Astrocyte (in vitro differentiated cells and primary cell): ENCODE measurements at places on chromosomes 16 and 17. TPM values are rescaled to one million over a fixed set of nuclear protein-coding genes. Genes with fewer than 3 reads are reported as not detected.

QRICH2 gene
- 2.5 and 3.8 TPM in 2 replicates for total RNA-seq

DNA sequence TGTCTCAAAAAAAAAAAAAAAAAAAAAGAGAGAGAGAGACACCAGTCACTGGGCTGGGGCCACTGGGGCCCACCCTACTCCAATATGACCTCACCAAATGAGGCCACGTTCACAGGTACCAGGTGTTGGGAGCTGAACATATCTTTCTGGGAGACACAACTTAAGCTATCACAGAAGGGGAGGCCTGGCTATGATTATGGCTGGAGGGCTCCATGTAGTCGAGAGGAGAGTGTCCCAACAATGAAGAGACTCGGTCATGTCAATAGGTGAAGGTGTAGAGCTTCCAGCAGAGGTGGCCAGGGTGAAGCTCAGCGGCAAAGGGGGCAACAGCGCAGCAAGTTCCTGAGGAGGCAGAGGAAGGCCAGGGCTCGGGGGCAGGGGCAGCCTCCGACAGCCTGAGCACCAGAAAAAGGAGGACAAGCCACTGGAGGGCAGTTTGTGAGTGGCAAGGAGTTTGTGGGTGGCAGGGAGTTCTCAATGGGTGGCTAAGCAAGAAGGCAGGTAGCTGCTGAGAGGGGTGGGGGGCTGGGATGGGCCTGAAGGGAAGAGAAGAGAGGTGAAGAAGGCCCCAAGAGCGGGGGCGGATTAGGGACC is 28.0 kb downstream of the ABCC3 start:
- peaks cover 29% of the 10 kb centered on the region for H3K4me1 ChIP-seq
- no peaks in the 10 kb centered on the region for H3K36me3 ChIP-seq
- no peaks in the 10 kb centered on the region for H3K27me3 ChIP-seq
- no peak overlapping the region for H3K4me3 ChIP-seq

ARHGDIG gene
- 3.3 and 5.0 TPM in 2 replicates for total RNA-seq

GRCh38 chr16:15951852-15952251 is 2.4 kb downstream of the ABCC1 start:
- no peaks in the 10 kb centered on the region for H3K27me3 ChIP-seq
- H3K36me3 ChIP-seq, result no peaks in the 10 kb centered on the region
- H3K4me3 ChIP-seq, result no peak overlapping the region
- peaks cover 17% of the 10 kb centered on the region for H3K4me1 ChIP-seq

- H3K4me3 ChIP-seq, result no peak overlapping the region
- DNase-seq, result no peak
- no peak overlapping the region for H3K27ac ChIP-seq
- H3K4me1 ChIP-seq, result peaks cover 32% of the 10 kb centered on the region
- no peaks in the 10 kb centered on the region for H3K27me3 ChIP-seq
- peaks cover 2% of the 10 kb centered on the region for H3K36me3 ChIP-seq
Observed at GRCh38 chr17:15256689-15257088, 8.4 kb downstream of the PMP22 start.

GRCh38 chr16:75573955-75574354 is 7.8 kb downstream of the GABARAPL2 start:
- no peaks in the 10 kb centered on the region for H3K27me3 ChIP-seq
- no peak overlapping the region for H3K4me3 ChIP-seq
- H3K36me3 ChIP-seq, result peaks cover 60% of the 10 kb centered on the region
- DNase-seq, result no peak
- no peak overlapping the region for H3K27ac ChIP-seq

TBC1D28 gene
- not detected in 2 replicates for total RNA-seq

INCA1 gene
- total RNA-seq, result 0.82 and 1.7 TPM in 2 replicates

ICAM2 gene
- total RNA-seq, result not detected in 2 replicates

SOX8 gene
- total RNA-seq, result 0.70 and 0.98 TPM in 2 replicates

GRCh38 chr17:82440991-82441627 is 9.4 kb downstream of the CYBC1 start:
- no peak overlapping the region for H3K4me3 ChIP-seq
- DNase-seq, result no peak
- no peaks in the 10 kb centered on the region for H3K27me3 ChIP-seq
- H3K36me3 ChIP-seq, result no peaks in the 10 kb centered on the region

DNA sequence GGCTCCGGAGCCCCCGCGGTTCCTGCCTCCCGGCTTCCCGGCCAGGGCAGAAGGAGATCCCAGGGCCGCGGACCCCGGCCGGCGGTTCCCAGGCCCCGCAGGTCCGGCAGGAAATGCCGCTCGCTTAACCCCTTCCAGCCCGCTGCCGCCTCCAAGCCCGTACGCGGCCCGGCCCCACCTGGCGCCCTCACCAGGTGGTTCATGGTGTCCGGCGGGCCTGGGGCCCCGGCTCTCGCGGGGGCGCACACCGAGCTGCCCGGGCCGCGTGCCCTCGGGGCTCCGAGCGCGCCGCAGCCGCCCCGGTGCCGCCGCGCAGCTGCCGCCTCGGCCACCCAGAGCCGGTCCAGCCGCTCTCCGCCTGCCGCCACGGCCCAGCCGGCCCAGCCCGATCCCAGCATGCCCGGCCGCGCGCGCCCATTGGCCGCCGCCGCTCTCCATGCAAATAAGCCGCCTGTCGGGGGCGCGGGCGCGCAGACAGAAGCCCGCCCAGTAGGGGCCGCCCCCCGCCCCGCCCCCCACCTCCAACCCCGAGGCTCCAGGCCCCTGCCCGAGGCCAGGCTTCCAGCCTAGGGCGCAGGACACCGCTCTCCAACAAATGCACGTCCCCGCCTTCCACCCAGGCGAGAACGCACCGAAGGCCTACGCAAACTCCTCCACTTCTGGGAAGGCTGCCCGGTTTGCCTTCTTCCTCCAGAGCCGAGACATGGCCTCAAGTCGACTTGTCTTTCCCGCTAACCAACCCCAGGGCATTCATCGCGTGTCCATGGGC is at the start of gene BCAR1:
BCAR1 (minus strand) TSS at position 345 of the 769 bp plus-strand sequence; CDS start at position 203, 142 bp downstream.
- peak; percentile 90 for DNase-seq
- H3K27me3 ChIP-seq, result no peaks in the 10 kb centered on the region
- H3K4me3 ChIP-seq, result peak within 1 kb of the TSS; percentile 83
- H3K36me3 ChIP-seq, result no peaks in the 10 kb centered on the region

NLRC3 gene
- 0.17 and 0.23 TPM in 2 replicates for total RNA-seq

GRCh38 chr17:40450175-40450574 is 6.9 kb downstream of the IGFBP4 start:
- H3K4me1 ChIP-seq, result peaks cover 41% of the 10 kb centered on the region
- DNase-seq, result no peak
- no peak overlapping the region for H3K4me3 ChIP-seq
- no peak overlapping the region for H3K27ac ChIP-seq

SLC6A2 gene
- not detected in 2 replicates for total RNA-seq

- no peaks in the 10 kb centered on the region for H3K4me1 ChIP-seq
- no peak overlapping the region for H3K4me3 ChIP-seq
- no peaks in the 10 kb centered on the region for H3K27me3 ChIP-seq
- H3K36me3 ChIP-seq, result no peaks in the 10 kb centered on the region
Observed at GRCh38 chr16:75787440-75787839, 61.1 kb upstream of the CPHXL start.

DNA sequence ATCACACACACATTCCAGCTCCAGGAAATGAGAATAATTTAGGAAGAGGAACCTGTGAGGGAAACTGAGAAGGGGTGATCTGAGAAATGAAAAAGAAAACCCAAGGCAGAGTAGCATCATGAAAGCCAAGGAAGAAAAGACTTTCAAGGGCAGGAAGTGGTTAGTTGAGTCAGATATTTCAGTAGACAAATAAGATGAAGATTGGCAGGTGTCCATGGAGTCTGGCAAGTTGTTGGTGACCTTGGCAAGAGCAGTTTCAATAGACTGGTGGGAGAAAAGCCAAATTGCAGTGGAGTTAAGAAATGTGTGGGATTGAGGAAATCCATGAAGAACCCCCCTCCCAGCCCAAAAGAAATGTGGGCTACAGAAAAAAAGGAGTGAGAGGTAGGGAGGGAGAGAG is 10.7 kb downstream of the GNAO1 start:
- no peaks in the 10 kb centered on the region for H3K4me1 ChIP-seq
- no peak overlapping the region for H3K4me3 ChIP-seq
- no peak overlapping the region for H3K27ac ChIP-seq
- no peaks in the 10 kb centered on the region for H3K36me3 ChIP-seq
- peaks cover 4% of the 10 kb centered on the region for H3K27me3 ChIP-seq

GPR142 gene
- not detected in 2 replicates for total RNA-seq

PTX4 gene
- total RNA-seq, result not detected in 2 replicates

GRCh38 chr17:62617894-62618472 is 9.5 kb upstream of the MRC2 start:
- peaks cover 9% of the 10 kb centered on the region for H3K4me1 ChIP-seq
- no peaks in the 10 kb centered on the region for H3K27me3 ChIP-seq
- peaks cover 7% of the 10 kb centered on the region for H3K36me3 ChIP-seq
- DNase-seq, result no peak

- no peak overlapping the region for H3K27ac ChIP-seq
- H3K4me1 ChIP-seq, result peaks cover 7% of the 10 kb centered on the region
- H3K36me3 ChIP-seq, result peaks cover 2% of the 10 kb centered on the region
- DNase-seq, result peak; percentile 23
Observed at GRCh38 chr16:75096656-75097055, 19.9 kb downstream of the LDHD start.
